Activated gamma-delta T cell treated with anti-CD3 and anti-CD28 coated beads, Interleukin-2, amount 50 U/mL, for 16 hours (primary cell): ENCODE measurements at places on chromosomes 13 and 19.

- no peak for DNase-seq
Observed at GRCh38 chr19:6318772-6319171, 14.6 kb downstream of the ACER1 start.

GRCh38 chr19:38514812-38515633 lies 81.5 kb downstream of the RYR1 start:
- peak; percentile 61 for DNase-seq

DNA sequence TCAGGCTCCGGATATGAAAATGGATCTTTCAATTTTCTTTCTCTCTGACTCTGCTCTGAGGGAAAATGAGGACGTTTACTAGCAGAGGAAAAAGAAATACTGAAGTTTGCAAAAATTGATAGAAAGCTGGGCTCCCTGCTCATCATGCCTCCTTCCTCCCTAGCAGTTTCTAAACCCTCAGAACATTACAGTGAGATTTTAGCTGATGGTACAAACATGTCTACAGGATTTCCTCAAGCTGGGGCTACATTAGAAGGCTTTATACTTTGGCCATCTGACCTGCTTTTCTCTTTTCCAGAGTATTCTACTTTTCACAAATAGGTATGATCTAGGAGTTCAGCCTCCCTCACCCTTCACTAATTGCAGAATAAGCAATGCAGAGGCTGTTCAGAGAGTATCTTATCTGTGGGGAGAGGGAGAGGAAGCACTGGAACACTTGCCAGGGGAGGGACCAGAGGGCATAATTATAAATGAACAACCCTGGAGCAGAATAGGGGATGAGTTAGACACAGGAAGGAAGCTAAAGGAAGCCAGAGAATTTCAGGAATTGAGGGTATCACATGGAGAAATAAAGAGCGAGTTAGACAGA lies 30.0 kb downstream of the CEACAM1 start:
- no peak for DNase-seq

DNA sequence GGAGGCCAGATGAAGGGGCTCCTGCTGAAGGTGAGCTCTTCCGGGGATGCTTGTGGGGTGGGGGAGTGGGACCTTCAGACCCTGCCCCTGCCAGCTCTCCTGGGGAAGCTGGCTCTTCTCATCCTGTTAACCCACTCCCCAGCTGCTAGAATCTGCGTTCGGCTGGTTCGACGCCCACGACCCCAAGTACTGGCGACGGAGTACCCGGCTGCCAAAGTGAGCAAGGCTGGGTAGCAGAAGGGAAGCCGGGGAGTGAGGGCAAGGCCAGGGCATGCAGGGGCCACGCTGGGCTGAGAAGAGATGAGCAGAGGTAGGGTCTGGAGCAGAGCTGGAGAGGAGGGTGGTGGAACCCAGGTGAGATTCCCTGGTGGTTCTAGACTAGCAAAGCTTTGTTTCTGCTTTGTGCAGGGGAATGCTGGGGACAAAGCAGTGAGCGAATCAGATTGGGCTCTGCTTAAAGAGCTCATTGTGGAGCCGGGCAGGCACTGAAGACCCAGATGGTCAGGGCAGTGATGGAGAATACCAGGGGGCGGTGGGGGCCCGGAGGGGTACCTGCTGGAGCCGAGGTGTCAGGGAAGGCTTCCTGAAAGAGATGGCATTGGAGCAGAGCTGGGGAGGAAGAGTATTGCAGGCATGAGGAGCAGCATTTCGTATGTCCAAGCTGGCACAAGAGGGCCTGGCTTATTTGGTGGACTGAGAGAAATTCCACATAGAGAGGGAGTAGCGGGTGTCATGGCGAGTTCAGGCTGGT lies 10.3 kb downstream of the KMT2B start:
- DNase-seq, result no peak

GRCh38 chr13:113562844-113563243 lies 21.7 kb upstream of the TFDP1 start:
- no peak for DNase-seq

- no peak for DNase-seq
Observed at GRCh38 chr13:78098249-78098648, 179.6 kb upstream of the EDNRB start.

DNA sequence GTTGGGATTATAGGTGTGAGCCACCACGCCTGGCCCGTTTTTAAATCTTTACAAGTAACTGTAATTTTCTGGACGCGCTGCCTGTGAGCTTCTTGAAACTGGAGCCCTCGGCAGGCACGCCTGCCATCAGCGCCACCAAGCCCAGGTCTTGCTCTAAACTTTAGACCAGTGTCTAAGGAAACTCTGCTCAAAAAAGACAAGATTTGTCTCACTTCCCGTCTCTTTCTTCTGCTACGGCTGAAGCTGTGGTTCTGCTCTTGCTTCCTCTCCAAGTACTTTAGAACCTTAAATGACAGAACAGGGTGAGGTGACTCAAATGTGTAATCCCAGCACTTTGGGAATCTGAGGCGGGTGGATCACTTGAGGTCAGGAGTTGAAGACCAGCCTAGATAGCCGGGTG lies 24.9 kb downstream of the RCN3 start:
- no peak for DNase-seq

GRCh38 chr19:43804432-43804831 lies 2.2 kb upstream of the LYPD5 start:
- no peak for DNase-seq

- no peak for DNase-seq
Observed at GRCh38 chr19:13781547-13781946, 7.3 kb downstream of the C19orf53 start.

DNA sequence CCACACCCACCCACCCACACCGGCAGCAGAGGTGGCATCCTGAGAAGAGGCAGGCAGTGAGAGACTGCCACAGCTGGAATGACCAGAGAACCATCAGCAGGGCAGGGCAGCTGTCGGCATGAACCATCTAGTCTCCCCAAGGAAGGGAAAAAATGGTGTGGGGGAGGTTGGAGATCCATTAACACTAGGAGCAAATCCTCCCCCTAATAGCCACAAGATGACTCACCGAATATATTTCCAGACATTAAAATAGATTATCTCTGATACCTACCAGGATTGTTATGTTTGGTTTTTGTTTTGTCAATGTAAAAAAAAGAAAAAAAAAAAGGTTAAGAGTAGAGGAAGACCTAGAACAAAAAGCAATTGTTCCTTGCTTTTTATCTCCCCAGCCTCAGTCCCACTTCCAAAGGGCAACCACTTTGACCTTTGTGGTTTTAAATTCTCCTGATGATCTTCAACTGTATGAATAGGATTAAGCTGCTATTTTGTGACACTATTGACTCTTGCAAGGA lies 34.2 kb downstream of the THSD1 start:
- DNase-seq, result no peak

GRCh38 chr19:5595129-5595528 lies 27.4 kb upstream of the TINCR start:
- DNase-seq, result no peak

GRCh38 chr19:17616961-17617806 lies 61.7 kb downstream of the COLGALT1 start:
- DNase-seq, result no peak

- no peak for DNase-seq
Observed at GRCh38 chr13:93413972-93414717, 187.5 kb downstream of the GPC6 start.

DNA sequence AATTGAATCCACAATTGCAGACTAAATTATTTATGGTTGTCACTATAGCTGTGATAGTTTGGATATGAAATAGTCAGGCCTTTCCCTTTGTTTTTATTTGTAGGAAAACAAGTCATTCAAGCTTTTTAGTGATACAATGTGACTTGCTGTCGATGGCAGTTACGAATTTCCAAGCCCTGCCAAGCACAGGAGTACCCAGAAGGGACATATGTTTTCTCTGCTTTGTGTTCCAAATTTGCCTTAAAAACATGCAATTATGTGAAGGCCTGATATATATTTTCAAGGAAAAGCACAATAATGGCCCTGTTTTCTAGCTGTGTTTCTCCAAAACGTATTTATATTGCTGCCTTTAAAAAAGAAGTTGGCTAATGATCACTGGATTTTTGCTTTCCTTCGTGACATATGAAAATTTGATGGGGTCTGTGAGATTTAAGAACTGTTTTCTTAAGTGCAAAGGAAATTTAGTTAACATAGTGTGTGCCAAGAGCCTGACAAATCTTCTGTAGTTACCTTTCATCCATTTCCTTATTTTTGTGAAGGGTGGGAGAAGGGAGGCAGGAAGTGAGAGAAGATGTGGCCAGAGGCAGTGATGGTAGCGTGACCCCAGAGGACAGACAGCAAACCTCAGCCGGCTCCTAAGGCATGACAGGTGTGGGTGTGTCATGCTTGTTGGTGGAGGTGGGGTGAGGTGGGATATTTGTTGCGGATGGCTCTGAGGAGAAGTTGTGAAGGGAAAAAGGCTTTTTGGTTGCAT lies 79.6 kb downstream of the TEX26 start:
- no peak for DNase-seq

- DNase-seq, result no peak
Observed at GRCh38 chr13:70529652-70530051, 421.4 kb upstream of the KLHL1 start.
